Parietal lobe (tissue), 2 donors: ENCODE measurements at places on chromosomes 7 and 10. TPM values are rescaled to one million over a fixed set of nuclear protein-coding genes. Genes with fewer than 3 reads are reported as not detected.

Gene ZNF804B
- 9.7 TPM for total RNA-seq

Gene MOGAT3
- total RNA-seq = not detected

Gene PDIA4
- total RNA-seq = 38.5 TPM

Gene ZYX
- total RNA-seq = 16.6 TPM

Gene C7orf57
- total RNA-seq = 1.3 TPM

Gene TACR2
- total RNA-seq = 1.3 TPM

Gene C10orf143
- total RNA-seq = 1.3 TPM

Gene PDE6C
- not detected for total RNA-seq

Gene PNLIPRP2
- total RNA-seq = not detected

Gene DPY19L1
- total RNA-seq = 52.6 TPM

Gene ARL3
- total RNA-seq = 27.5 TPM

Gene PPP1R3A
- total RNA-seq = not detected

Gene CYP2C18
- total RNA-seq = not detected

Gene PTPRE
- total RNA-seq = 25.7 TPM

Gene CDK14
- total RNA-seq = 115 TPM
